ENCODE measurements at places on chromosomes 1 and 21.
A peak's percentile ranks its signal among the peaks of the same experiment; 100 is the strongest.

GRCh38 chr1:94609619-94610018 is 68.1 kb upstream of the F3 start:
- DNase-seq: no peak

- no peak for DNase-seq
Measured at GRCh38 chr21:39737376-39738000, 7.5 kb upstream of the IGSF5 start.

- DNase-seq: peak; percentile 65
Measured at GRCh38 chr1:234617986-234618736, 8.2 kb upstream of the IRF2BP2 start.

DNA sequence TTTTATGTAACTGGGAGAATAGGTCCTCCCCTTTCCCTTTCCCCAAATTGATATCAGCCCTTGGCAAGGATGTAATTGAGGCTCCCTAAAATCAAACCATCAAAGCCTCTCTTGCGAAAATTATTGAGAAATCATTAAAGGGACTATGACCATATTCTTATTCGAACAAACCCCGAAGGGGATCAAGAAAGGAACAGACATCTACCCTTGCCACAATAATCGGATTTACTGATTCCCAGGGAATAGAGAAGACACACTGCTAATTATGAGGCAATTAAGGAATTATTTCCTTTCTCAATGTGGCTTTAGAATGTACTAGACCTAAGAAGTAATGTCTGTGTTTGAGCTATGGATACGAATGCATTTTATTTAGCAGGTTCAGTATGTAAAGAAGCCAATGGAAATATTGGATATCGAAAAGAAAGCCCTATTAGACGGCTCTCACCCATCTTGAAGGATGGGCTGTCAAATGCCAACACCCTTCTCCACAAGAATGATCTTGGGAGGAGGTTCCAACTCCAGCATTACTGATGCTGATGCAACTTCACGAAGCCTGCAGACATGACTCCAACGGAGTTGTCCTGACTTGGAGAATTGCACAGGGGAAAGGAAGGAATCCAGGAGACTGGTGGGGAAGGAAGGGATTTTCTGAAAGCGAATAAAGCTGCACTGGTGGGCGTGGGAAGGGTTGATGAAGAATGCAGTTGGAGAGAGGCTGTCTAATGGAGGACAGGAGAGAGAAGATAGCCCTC is 11.6 kb upstream of the PTPRF start:
- DNase-seq: no peak

DNA sequence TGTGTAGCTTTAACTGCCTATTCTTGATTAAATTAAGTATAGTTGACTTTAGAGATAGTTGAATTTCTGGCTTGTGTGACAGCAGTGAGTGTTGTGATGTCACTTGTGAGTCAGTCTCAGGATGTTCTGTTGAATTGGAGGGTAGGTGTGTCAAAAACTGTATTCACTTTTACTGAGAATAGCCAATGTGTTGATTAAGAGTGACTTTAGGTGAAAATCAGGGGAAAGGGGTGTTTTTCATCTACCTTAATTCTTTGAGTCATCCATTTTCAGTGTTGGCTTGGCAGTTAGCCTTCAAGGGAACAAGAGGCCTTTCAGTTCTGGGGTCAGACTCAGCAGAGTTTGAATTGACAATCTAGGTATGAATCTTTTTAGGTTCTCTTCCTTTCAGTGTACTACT is 75.9 kb downstream of the CDC14A start:
- DNase-seq: no peak

DNA sequence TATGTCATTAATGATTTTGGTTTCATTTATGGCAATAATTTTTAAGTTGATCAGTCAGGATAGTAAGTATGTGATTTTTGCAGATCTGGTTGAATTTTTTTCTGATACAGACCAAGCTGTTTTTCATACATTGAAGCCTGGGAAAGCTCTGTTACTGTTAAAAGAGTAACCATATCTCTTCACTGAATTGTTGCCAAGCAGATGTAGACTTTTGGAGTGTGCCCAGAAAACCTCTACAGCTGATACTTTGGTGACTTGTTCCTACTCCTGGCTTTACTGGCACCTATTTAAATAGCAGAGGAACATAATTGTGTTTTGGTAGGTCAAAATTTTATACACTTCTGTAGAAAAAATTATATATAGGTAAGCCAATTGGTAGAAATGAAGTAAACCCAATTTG is 49.4 kb downstream of the NFIA start:
- DNase-seq: peak; percentile 70

- no peak for DNase-seq
Measured at GRCh38 chr1:99992760-99993467, 23.1 kb downstream of the SLC35A3 start.

GRCh38 chr1:172393354-172393753 is 27.1 kb upstream of the C1orf105 start:
- DNase-seq: no peak

DNA sequence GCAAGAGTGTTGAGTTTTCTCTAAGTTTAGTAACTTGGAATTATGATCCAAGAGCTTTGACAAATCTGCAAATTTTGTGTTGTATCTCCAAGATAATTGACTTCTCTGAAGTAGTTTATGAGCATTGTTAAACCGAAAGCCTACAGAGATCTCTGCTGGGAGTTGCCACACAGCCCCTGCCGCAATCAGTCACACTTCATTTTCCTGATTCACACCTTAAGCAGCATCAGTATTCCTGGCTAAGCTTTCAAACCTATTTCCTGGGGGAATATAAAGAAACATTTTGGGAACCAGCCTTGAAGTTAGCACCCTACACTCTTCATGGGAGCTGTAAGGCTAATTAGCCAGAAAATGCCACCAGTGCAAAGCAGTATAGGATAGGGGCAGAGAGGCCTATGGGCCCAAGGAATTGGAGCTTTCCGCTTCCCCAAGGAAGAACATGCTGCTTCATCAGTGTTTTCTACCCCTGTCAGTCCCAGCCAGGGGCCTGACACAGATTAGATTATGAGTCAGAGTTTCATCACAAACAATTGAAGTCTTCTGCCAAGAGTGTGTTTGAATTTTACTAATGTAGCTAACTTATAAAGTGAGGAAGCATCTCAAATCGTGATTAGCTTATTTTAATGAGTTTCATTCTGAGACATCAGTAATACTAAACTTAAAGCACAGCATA is 23.2 kb upstream of the CACYBP start:
- DNase-seq: no peak

- no peak for DNase-seq
Measured at GRCh38 chr1:39833121-39833520, 44.5 kb upstream of the BMP8B start.

DNA sequence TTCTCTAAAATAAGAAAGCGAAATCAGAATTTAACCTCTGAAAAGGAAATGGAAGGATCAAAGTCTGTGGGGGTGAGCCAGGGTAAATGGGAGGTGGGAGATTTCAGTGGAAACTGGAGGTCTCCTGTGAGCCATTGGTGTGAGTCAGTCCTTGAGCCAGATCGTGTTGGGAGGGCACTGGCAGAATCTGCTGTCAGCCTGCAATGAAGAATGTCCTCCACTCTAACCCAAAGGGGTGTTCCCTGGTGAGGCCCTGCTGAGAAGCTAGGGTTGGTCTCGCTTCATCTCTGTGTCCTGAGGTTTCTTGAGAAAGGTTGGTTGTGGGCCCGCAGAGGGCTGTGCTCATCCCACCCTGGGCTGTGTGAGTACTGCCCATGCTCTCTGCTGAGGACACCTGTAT is 2.4 kb downstream of the QSOX1 start:
- no peak for DNase-seq

DNA sequence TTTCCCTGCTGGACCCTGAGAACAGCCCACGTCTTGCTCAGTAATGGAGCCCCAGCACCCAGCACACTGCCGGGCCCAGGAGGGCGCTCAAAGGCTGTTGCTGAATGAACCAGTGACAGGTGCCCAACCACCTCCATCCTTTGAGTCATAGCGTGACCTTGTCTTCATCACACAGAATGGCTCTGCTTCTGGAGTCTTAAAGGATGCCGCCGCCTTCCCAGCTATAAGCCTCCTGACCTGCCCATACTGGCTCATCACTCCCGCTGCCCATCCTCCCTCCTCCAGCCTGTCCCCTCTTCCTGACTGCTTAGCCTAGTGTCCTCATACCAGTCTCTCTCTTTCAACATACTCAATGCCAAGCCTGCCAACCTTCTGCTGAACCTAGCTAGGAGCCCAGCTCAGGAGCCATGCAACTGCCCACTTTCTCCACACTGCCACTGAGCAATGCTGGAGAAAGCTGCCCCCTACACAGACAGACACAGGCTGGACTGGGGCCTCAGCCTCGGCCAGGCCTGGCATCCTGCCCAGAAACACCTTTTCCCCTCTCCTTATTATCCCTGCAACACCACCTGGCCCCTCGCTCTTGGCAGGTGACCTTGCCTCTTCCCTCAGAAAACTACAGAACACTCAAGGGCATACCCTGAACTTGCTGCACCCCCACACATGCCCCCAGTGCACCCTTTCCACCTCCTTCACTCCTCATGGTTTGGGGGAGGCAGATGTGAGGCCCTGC is 14.1 kb downstream of the TTC39A start:
- DNase-seq: no peak

DNA sequence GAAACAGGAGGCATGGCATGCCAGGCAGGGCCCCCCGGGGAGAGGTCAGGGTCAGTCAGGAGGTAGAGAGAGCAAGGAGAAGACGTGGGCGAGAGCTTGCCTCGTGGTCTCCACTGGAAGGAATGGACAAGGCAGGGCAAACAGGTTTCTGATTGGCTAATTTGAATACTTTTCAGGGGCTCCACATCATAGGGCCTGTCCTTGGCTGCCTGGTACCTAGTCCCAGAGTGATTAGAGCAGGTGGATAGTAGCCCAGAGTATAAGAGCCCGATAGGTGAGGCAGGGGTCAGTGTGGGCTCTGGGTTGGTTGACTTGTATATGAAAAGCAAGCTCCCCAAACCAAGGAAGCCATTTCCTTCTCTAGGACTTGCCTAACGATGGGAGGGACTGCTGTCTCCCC is 178.6 kb downstream of the ZP4 start:
- no peak for DNase-seq

- no peak for DNase-seq
Measured at GRCh38 chr1:206002160-206002559, 1.0 kb downstream of the RAB7B start.

GRCh38 chr1:198641501-198641900 is 2.7 kb downstream of the PTPRC start:
- no peak for DNase-seq

DNA sequence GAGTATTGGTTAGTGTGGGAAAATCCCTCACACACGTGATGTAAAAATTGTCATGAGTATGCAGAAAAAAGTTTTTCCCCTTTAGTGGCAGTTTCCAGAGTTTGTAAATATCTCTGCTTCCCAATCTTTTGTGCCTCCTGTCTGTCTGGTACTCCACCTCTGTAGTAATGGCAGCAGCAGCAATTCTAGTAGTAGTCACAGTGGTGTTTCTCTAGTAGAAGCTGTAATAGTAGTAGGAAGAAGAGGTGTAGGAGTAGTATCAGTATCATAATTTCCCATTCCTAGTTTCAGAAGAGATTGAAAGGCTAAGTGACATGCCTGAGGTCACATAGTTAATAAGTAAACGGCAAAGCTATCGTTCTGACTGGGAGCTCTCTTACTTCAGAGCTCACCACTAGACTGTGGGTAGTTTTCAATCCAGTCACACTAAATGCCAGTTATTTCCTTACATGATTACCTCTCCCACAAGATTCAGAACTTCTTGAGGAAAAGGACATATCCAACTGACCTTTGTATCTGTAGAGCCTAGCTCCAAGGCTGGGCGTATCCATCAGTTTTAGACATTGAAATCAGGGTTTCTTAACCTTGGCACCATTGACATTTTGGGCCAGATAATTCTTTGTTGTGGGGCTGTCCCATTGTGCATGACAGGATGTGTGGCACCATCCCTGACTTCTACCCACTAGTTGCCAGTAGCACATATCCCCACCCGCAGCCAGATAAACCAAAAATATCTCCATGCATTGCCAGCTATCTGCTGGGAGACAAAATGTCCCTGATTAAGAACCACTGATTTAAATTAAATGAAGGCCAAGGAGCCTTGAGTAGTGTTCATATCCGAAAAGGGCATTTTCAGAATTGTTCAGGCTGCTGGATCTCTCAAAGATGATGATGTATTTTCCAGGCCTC is 135.9 kb downstream of the FGGY start:
- DNase-seq: no peak

- DNase-seq: no peak
Measured at GRCh38 chr1:168180148-168180524, 1.4 kb downstream of the TIPRL start.

DNA sequence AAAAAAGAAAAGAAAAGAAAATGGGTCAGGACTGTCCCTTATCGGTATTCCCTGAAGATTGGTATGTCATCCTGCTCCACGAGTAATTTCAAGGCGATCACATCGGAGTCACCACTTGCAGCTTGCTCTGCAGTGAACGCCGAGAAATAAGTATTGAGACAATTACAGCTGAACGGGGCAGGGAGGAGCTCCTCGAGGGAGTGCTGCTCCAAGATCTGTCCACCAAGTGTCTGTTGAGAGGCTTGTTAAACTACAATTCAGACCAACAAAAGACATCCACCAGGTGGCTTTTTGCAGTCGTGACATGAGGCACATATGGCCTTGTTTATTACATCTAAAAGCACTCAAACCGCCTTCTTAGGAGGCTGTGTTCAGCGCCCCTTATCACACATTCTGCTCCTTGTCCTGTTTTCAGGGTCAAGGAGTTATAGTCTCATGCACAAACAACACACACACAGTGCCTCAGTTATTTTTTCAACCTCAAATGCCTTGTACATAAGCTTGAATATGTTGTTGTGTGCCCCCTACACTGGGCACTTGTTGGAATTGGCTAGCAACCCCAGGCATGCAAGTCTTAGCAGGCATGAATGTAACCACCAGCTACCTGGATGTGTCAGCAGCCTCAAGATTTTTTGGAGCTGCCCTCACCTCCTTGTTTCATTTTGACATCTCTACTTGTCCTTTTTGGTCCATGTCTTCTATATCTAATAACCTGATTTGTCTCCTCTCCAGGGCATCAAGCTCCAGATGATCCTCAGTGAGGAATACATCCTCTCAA is 13.0 kb upstream of the CD48 start:
- DNase-seq: no peak

GRCh38 chr1:6171548-6172124 is 8.5 kb downstream of the CHD5 start:
- peak; percentile 41 for DNase-seq

DNA sequence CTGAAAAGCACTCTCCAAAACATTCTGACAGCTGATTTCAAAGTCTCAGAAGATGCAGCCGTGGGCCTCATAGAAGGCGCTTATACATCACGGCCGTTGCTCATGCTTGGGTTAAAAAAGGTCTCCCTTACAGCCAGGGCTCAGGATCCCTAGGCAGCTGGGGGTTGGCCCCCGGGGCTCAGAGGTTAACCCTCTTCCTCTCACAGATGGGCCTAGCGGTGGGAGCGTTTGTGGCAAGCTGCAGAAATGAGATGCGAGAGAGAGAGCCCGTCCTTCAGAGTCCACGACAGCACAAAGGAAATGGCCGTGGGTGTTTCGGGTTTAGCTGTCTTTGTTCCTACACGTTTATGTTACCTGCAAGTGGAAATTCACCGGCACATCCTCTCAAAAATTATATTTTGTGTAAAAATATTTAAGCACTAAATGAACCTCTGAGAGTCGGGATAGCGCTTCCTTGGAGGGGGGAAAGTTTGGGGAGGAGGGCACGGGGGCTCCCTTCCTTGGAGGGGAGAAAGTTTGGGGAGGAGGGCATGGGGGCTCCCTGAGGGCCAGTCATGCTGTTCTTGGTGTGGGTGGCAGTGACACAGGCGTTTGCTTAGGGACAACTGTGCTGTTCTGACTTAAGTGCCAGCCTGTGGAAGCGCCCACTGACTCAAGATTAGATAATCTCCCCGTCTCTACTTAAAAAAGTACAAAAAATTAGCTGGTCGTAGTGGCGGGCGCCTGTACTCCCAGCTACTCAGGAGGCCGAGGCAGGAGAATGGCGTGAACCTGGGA is 20.5 kb upstream of the PRDM15 start:
- no peak for DNase-seq

GRCh38 chr1:167654975-167655575 is 25.0 kb downstream of the RCSD1 start:
- DNase-seq: no peak
